KG1 (cell line): ENCODE measurements at places on chromosomes 5 and 9.

GRCh38 chr5:58056546-58056945, 403.3 kb downstream of the PLK2 start:
- DNase-seq, result no peak

- DNase-seq, result no peak
Measured at GRCh38 chr5:139078345-139078744, 119.8 kb downstream of the SIL1 start.

DNA sequence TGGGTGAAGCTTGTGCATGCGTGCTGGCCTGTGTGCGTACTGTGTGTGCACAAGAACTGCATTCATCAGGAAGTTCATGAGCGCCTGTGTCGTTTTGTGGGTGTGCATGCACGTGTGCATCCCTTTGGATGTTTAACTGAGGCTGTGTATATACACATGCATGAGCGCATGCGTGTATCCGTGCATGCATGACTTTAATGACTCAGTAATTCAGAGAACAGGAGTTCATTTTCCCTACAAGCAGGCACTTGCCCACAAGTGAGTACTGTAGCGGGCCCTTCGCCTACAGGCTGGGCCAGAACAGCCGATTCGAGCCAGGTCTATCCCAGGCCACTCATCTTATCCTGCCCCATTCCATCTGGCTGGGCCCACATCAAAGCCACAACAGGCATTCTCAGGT, 29.8 kb downstream of the CORO2A start:
- DNase-seq, result no peak

GRCh38 chr9:76808636-76809035, 44.4 kb downstream of the PCA3 start:
- no peak for DNase-seq

- no peak for DNase-seq
Measured at GRCh38 chr5:76838481-76839261, 11.1 kb upstream of the S100Z start.

- DNase-seq, result no peak
Measured at GRCh38 chr5:14268738-14269137, 125.6 kb downstream of the TRIO start.

DNA sequence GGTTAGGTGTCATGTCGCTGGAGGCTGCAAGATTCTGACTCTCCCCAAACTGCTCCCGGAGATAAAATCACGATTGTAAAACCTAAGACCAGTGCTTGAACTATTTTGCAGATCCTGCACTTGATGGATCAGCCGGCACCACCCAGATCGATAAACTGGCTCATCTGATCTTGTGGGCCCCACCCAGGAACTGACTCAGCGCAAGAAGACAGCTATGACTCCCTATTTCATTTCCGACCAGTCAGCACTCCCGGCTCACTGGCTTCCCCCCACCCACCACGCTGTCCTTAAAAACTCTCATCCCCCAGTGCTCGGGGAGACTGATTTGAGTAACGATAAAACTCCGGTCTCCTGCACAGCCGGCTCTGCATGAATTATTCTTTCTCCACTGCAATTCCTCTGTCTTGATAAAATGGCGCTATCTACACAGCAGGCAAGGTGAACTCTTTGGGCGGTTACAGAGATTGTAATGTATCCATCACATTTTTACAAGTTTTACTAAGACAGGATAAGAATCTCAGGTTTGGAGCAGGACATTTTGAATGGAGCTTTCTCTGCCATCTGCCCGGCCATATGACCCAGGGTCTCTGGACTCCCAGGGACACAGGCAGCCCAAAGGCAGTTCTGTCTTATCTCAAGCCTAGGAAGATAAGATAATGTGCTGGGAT, 10.6 kb upstream of the PPP1R26 start:
- DNase-seq, result no peak

DNA sequence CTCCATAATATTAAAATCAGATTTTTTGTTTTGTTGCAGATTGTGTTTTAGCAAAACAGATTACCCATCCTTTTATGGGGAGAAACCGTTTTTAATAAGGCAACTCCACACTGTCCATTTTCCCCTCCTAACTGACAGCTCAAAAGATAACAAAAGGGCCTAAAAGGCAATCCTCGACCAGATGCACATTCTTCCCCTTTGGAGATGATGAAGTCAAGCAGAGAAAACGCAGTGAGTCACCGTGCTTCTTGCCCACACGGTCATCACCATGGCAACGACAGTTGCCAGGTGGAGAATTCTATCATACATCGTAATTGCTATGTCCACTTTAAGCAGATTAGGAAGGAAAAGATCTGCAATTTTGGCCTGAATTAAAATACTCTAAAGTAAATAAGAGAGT, 96.4 kb downstream of the DIRAS2 start:
- no peak for DNase-seq

DNA sequence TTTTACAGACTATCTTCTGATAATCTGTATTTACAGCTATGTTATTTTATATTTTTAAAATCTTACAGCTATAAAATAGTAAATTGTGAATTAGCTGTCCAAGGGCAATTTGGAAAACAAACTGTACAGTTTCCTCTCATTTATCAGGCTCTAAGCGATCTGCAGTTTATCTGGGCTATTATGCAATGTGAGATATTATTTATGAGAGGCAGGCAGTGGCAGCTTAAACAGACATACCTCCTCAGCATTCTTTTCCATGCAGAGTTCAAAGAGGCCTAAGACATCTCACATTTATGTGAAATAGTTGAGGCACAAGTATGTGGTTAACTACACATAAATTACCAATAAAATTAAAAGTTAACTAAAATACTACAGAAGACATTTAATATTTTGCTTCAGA, 10.2 kb downstream of the NIPSNAP3B start:
- DNase-seq, result no peak

DNA sequence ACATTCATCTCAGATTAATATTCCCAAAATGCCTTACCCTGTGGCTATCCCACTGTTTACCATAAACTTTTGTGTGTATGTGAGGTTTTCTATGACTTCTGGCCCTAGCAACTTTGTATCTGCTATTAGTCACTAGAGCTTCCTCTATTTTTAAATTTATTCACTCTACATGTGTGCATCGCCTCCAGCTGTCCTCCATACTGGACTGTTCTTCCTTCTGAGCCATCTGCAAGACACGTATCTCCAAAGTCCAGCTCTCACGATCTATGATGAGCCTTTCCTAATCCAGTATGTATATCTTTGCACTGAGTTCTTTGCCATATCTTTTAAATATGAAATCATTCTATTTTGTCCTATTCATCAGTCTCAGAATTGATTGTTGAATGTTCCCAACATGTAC, 1.7 kb upstream of the GNG10 start:
- no peak for DNase-seq

DNA sequence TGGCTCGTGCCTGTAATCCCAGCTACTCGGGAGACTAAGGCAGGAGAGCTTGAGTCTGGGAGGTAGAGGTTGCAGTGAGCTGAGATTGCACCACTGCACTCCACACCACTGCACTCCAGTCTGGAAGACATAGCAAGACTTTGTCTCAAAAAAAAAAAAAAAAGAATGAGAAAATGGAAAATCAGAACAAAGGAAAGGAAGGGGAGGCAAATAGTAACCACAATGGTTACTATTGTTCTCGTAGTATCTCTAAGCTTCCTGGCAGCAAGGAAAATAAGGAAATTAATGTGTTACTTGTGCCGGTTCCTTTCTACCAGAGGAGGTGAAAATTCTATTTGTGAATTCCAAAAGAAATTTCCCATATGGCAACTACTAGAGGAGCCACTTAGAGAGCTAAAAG, 48.5 kb upstream of the BNC2 start:
- DNase-seq, result no peak

DNA sequence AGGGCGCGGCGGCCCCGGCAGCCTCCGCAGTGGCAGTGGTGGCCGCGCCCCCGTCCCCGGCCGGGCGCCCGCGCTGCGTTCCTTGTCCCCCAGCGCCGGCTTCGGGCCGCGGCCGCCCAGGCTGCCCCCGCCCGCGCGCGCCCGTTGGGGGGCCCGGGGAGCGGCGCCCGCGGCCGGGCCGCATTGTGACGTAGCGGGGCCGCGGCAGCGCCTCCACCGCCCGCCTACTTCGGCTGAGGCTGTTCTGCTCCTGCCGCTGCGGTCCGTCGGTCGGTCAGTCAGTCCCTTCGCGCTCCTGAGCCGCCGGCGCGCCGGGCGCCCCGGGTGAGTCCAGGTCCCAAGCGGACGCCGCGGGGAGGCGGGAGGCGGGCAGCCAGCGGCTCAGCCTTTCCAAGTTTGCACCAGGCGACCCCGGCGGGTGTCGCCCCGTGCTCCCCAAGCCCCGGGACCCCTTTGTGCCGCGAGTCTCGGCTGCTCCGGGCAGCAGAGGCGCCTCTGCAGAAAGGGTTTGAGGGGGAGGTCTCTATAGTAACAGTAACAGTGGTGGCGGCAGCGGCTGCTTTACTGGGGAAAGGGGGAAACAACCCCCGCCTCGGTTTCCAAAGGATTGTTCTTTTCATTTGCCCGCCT, at the start of gene SNCAIP:
TSS of gene SNCAIP (plus strand) at position 277 of the 630 bp plus-strand sequence. CDS start 78,898 bp downstream, outside the sequence.
- DNase-seq, result no peak

- DNase-seq, result no peak
Measured at GRCh38 chr5:37495210-37495609, 116.1 kb downstream of the WDR70 start.

DNA sequence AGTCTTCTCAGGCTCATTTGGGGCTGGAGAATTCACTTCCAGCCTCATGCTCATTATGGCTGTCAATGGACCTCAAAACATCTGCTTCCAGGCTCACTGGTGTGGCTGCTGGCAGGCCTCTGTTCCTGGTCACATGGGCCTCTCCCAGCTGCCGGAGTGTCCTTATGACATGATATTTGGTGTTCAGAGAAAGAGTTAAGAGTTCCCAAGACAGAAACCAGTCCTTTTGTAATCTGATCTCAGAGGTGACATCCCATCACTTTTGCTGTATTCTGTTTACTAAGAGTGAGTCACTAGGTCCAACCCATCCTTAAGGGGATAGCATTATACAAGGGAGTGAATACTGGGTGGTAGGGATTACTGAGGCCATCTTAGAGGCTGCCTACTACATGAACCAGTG, 104.6 kb downstream of the CACNA1B start:
- DNase-seq, result no peak

- DNase-seq, result no peak
Measured at GRCh38 chr9:117029341-117029740, 342.2 kb downstream of the TRIM32 start.

DNA sequence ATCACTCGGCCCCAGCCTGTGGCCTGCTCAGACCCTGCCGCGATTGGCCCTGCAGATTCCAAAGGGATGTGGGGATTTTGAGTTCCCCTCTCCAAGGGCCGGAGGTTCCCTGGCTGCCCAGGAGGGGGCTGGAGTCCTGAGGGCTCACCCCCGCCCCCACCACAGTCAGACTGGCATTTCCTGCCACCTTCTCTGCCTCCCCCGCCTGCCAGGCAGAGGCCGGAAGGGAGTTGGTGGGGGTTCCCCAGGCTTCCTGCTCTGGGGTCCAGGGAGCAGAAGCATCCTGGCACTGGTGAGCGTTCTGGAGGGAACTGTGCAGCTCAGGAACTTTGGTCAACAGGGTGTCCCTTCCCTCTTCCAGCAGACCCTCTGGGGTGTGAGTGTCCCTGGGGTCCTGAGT, 70.6 kb downstream of the RXRA start:
- DNase-seq, result no peak

DNA sequence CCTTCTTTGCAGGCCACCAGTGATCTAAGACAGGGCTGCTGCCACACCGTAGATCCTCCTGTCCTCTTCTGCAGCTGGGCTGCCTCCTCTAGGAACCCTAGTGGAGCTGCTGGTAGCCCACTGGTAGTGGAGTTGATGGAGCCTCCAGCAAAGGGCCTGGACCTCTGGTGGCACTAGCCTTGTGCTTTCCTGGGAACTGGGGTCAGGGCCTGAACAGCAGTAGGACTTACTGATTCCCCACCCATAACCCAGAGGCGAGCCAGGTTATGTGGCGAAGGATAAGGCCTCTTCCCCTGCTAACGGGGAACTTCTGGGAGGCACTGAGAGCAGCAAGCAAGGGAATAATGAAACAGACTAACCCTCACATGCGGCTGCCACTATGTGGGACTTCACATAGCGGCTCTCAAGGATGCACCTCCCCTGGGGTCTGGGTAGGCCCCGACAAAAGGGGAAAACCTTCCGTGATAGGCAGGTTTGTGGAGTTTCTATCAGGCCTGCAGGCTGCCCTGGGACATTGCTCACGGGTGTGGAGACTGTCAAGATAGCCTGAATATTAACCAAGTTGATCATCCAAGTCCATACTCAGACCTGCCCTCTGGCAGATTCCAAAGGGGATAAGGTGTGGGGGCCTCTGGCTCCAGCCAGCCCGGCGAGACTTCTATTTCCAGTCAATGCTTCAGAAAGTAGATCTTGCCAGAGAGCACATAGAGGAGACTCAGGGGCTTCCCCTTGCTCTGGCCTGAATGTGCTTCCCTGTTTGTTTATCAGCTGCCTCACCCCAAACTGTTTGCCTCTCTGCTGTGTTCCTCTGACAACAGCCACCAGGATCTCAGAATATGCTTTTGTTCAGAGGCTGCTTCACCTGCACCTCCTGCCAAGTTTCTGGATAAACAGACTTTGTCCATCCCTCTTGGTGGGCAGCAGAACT, 7.4 kb downstream of the SLC22A4 start:
- no peak for DNase-seq

DNA sequence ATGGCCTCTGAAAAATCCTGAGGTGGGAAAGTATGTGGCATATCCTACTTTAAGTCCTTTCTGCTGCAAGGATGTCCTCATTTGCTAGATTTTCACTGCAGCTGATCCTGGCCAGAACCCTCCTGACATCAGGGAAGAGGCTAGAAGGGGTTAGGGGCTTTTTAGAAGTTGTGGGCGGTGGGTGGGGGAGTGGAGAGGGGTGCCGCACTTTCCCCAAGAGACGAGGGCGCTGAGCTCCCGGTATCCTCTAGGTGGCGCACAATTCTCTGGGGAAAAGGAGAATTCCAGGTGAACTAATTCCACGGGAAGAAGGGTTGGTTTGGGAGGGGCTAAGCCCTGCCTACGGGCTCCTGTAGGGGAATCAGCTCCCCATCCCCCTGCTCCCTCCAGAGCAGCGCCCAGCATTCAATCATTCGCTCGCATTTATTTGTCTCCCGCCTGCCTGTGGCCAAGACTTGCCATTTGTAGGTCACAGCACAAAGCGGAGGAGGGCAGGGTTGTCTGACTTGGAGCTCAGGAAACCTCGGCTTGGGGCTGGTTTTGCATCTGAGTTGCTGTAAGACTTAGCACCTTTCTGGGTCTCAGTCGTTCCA, 42.9 kb upstream of the HAND1 start:
- no peak for DNase-seq

DNA sequence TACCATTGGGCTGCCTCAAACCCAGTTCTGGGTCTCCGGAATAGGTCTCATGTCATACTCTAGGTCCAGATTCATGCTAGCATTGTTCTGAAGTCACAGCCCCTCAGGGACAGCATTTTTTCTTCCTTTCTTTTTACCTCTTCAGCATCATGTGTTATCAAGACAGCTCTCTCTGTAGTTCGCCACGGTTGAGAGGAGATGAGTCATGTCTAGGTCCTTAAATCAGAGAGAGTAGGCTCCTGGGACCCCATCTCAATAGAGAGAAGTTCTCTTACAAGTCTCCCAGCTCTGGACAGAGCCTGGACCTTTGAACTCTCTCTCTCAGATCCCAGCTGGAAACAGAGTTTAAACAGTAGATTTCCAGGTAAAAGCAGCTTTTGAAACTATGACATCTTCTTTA, 332.4 kb upstream of the CD180 start:
- no peak for DNase-seq

- no peak for DNase-seq
Measured at GRCh38 chr5:66322786-66323528, 178.9 kb downstream of the SREK1 start.

- DNase-seq, result no peak
Measured at GRCh38 chr5:97208714-97209113, 25.7 kb upstream of the RIOK2 start.
